ENCODE measurements at places on chromosomes 3 and 15.

GRCh38 chr3:137692803-137693431, 71.2 kb upstream of the SOX14 start:
- DNase-seq: no peak

- peak; percentile 15 for DNase-seq
These were observed 74.2 kb upstream of the POU1F1 start for GRCh38 chr3:87350367-87351199.

GRCh38 chr15:34951993-34952392, 17.5 kb downstream of the AQR start:
- peak; percentile 44 for DNase-seq

DNA sequence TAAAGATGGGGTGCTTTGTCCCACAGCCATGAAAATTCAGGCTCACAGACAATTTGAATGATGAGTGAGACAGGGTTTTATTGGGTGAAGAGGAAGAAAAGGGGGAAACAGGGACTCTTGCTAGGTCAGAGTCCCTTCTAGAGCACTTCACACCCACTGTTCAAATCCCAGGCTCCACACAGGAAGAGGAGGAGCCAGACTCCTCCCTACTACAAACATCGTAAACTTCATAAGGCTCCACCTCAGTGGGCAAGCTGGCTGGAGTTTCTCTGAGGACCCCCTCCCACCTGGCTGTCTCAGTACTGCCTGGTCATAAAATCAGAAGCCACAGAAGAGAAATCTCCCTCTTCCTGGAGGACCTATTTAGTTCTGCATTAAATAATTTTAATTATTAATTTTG, 80.3 kb upstream of the KCNMB2 start:
- no peak for DNase-seq

- no peak for DNase-seq
These were observed 74.5 kb upstream of the C15orf61 start for GRCh38 chr15:67446449-67446848.

- no peak for DNase-seq
These were observed 218.6 kb downstream of the NR2F2 start for GRCh38 chr15:96549136-96549535.

DNA sequence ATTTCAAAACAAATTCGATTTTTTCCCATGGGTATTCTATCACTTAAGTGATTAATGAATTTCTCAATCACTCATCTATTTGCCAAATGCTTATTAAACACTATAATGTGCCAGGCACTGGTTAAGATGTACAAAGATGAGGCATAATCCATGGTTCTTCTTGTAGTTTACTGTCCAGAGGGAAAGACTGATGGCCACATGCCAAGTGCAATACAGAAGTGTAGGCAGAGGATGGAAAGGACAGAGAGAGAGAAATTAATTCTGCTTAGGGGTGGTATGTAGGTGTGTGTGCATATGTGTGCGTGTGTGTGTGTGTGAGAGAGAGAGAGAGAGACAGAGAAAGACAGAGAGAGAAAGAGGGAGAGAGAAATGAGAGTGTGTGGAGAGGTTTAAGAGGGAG, 120.8 kb upstream of the CCNL1 start:
- no peak for DNase-seq

DNA sequence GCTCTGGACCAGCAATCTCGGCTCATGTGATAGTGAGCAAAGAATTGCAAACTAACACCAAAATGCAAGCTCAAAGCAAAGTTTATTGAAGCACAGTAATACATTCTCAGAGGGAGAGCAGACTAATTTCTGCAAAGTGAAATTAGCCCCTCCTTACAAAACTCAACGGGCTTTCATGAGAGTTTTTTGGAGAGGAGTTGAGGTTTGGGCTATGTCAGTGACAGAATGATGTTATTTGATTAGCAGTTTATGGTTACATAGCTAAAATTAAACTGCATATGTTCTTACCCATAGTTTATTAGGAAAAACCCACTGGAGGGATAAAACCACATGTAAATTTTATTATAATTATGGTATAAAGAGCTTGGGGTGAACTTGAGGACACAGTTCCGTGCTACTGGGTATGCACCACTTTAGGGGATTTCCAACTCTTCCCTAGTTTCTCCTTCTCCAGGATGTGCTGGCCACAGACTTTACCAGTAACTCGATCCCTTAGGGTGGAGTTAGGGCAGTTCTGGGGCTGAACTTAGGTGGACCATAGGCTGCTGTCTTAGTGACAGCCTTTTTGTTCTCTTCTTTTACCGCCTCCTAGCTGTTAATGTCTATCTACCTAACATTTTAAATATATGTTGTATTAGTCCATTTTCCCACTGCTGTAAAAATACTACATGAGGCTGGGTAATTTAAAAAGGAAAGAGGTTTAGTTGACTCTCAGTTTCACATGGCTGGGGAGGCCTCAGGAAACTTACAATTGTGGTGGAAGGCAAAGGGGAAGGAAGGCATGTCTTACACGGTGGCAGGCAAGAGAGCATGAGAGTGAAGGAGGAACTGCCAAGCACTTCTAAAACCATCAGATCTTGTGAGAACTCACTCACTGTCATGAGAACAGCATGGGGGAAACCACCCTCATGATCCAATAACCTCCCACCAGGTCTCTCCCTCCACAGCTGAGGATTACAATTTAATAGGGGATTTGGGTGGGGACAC, 8.9 kb upstream of the AADACL2 start:
- no peak for DNase-seq

DNA sequence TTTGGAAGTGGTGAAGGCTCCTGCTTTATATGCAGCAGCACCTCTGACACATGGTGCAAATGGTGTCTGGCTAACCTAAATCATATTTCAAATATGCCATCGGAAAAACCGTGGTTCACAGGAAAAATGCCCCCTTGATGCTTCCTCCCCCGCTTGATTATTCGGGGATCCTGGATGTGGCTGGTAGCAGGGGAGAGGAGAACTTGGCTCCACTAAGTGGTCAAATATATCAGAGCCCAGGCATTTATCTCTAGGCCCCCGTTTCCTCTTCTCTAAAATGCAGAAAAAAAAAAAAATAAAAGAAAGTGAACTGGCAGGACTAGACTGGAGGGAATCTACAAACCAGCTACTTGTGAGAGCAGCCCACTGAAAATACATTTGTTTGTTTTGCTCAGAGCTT, 18.2 kb upstream of the ATP2B2 start:
- no peak for DNase-seq

GRCh38 chr3:12442654-12443501, 41.4 kb upstream of the TSEN2 start:
- DNase-seq: no peak

- no peak for DNase-seq
These were observed 122.4 kb downstream of the SSR3 start for GRCh38 chr3:156432563-156432962.

DNA sequence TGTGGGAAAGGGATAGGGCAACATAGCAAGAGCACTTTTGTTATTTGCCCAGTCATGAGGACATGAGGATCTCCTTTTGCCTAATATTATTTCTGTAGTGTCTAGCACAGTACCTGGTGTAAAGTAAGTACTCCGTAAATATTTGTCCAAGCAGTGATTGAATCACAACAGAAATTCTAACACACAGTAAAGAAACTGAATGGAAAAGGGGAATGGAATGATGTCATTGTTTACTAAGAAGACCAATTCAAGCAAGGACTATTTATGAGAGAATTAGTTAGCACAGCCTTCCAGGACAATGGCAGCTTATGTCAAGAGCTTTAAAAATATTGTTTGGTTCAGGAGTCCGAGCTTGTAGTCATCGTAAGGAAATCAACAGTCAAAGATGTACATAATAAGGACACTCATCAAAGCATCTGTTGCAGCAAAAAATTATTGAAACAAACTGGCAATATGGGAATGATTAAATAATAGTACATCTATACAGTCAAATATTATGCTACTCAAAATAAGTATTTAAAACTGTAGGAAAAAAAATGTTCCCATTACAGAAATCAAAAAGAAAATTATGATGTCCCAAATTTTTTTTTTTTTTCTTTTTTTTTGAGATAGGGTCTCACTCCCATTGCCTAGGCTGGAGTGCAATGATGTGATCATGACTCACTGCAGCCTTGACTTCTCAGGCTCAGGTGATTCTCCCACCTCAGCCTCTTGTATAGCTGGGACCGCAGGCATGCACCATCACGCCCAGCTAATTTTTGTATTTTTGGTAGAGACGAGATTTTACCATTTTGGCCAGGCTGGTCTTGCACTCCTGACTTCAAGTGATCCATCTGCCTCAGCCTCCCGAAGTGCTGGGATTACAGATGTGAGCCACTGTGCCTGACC, 17.9 kb downstream of the CAPN7 start:
- DNase-seq: no peak

GRCh38 chr3:17054301-17054981, 169.7 kb downstream of the PLCL2 start:
- DNase-seq: no peak

DNA sequence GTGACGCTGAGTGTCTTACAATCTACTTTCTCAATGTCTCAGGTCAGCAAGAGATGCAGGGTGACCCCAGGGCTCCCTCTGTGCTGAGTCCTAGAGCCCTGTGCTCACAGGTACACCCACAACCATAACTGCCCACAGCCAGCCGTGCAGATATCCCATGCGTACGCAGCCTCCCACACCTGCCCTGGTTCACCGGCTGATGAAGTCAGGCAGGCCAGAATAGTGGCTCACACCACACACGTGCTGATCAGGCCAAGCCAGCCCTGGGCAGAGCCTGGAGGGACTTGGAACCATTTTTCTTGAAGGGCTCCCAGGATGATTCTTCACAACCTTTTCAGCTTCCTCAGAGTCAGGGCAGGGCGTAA, 63.6 kb upstream of the RPL32 start:
- DNase-seq: no peak

GRCh38 chr3:9175421-9175820, 74.0 kb downstream of the SRGAP3 start:
- DNase-seq: no peak

DNA sequence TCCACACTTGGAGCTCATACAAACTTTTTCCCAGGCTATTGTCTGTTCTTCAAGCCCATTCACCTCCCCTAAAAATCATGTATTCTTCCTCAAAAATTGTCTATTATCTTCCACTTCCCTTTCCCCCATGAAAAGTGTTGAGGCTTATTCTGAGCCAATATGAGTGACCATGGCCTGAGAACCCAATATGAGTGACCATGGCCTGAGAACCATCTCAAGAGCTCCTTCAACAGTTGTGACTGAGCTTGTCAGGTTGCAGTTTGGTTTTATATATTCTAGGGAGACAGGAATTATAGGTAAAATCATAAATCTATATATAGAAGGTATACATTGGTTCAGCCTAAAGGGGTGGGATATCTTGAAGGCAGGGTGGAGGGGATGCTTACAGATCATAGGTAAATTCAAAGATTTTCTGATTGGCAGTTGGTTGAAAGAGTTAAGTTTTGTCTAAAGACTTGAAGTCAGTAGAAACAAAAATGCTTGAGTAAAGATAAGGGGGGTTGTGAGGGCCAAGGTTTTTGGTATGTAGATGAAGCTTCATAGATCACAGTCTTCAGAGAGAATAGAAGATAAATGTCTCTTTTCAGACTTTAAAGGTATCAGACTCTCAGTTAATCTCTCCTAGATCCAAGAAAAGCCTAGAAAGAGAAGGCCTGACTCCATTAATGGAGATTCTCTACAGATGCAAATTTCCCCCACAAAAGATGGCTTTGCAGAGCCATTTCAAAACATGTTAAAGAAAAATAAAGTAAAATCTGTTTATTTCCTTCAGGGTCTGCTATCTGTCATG, 95.8 kb downstream of the TGFBR2 start:
- DNase-seq: no peak

GRCh38 chr15:89226359-89227221, 5.2 kb upstream of the RLBP1 start:
- no peak for DNase-seq

DNA sequence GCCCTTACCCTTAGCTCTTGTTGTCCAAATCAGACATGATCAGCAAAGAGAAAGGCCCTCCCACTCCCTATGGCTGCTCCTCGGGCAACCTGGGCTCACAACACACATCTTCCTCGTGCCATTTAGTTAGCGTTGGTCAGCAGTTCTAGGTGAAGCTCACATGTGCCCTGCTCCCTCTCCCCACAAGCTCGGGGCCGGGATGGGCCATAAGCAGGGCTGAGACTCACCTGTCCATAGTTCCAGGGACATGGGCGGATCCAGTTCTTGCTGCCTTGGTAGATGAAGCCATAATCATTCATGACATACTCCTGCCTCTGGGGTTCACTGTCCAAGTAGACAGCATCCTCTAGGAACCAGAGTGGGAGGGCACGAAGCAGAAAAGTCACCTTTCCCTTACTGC, 10.4 kb downstream of the TGM5 start:
- no peak for DNase-seq

- no peak for DNase-seq
These were observed 16.3 kb upstream of the MUC20 start for GRCh38 chr3:195704433-195704999.

- no peak for DNase-seq
These were observed 743.5 kb upstream of the ARPP21 start for GRCh38 chr3:34895841-34896240.

- DNase-seq: no peak
These were observed 200.8 kb upstream of the C2CD4B start for GRCh38 chr15:62365795-62366442.

- no peak for DNase-seq
These were observed 8.7 kb upstream of the GP9 start for GRCh38 chr3:129051871-129052340.

GRCh38 chr3:126054870-126055269, 29.1 kb downstream of the SLC41A3 start:
- DNase-seq: no peak

DNA sequence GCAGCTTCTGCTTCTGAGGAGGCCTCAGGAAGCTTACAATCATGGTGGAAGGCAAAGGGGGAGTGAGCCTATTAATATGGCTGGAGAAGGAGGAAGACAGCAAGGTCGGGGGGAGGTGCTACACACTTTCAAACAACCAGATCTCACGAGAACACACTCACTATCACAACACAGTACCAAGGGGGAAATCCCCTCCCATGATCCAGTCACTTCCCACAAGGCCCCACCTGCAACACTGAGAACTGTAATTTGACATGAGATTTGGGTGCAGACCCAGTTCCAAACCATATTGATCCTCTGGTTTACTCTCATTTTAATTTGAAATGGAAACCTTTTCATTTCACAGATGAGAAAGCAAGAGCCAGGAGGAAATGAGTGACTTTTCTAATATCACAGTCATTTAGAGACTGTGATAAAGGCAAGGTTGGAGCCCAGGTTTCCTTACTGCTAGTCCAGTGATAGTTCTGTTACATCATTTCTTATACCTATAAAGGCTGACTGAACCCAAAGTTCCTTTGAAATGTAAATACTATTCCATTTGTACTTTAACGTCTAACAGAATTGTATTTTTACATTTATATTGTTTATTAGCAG, 105.8 kb upstream of the GAP43 start:
- DNase-seq: no peak
